ENCODE measurements at places on chromosomes 5 and 9.
A peak's percentile ranks its signal among the peaks of the same experiment; 100 is the strongest.

DNA sequence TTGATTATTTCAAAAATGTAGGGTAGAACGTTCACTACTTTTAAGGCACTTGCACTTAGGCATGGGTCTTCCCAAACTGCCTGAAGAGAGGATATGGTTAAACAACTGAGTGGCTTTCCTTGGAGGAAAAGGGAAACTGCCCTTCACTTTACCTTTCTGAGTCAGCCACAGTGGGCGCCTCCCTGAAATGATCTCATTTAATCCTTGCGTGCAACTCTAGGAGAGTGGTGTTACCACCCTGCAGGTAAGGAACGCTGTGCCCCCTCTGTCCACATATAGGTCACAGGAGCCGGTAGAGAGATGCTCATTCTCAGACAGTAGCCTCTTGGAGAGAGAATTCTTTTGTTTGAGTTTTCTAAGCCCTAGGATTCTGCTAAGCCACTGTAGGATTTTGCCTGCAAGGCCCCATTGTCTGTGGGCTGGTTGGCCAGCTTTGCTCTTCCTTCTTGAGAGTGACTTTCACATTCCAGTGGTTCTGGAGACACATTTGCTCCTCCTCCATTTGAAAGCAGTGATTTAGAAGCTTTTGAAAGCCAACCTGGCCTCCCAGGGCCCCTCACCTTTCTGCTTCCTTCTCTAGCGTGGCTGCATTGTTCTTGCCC is 110.3 kb upstream of the CTSL start:
- no peaks in the 10 kb centered on the region for H3K4me1 ChIP-seq
- no peak for DNase-seq
- peaks cover 5% of the 10 kb centered on the region for H3K27me3 ChIP-seq
- no peak overlapping the region for H3K4me3 ChIP-seq
- no peak overlapping the region for H3K27ac ChIP-seq

DNA sequence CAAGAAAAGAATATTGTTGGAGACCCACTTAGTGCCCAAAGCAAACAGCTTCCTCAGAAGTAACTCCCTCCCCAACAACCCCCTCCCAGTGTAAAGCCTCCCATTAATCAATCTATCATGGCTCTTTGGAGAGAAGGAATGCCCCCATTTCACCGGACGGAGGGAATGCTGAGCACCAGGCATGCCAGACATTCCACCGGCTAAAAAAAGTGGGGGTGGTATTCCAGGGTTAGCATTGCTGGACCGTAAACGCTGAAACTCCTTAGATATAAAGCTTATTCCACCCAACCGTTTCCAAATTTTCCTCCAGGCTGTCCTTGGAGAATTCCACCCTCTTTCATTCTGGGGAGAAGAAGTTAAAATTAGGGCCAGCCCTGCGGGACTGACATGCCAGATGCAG is 363 bp upstream of the MAMDC2 start:
- H3K27ac ChIP-seq = no peak overlapping the region
- no peaks in the 10 kb centered on the region for H3K27me3 ChIP-seq
- H3K4me3 ChIP-seq = no peak overlapping the region
- H3K36me3 ChIP-seq = no peaks in the 10 kb centered on the region
- no peak for DNase-seq
- H3K4me1 ChIP-seq = peaks cover 9% of the 10 kb centered on the region

DNA sequence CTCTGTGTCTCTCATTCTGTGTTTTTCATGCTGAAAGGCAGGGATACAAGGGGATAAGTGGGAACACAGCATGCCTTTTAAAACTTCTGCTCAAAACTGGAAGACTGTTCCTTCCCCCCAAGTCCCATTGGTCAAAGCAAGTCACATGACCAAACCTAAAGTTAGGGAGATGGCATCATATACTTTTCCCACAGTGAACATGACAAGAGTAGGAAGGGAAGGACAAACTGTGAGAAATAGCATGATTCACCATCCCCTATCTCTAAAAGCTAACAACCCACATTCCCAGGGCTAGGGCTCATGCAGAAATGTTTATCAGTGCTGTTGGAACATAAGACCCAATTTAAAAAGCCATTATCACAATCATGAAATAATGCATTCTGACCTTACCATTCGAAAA is 24.2 kb upstream of the SHISAL2B start:
- H3K27ac ChIP-seq = peak overlapping the region; percentile 74
- H3K36me3 ChIP-seq = no peaks in the 10 kb centered on the region
- peaks cover 2% of the 10 kb centered on the region for H3K27me3 ChIP-seq
- peaks cover 3% of the 10 kb centered on the region for H3K4me1 ChIP-seq
- DNase-seq = peak; percentile 93
- no peak overlapping the region for H3K4me3 ChIP-seq

GRCh38 chr5:56270058-56270457 is 36.9 kb upstream of the ANKRD55 start:
- peak overlapping the region; percentile 8 for H3K27ac ChIP-seq
- no peak for DNase-seq
- H3K27me3 ChIP-seq = no peaks in the 10 kb centered on the region
- no peak overlapping the region for H3K4me3 ChIP-seq
- H3K4me1 ChIP-seq = peaks cover 11% of the 10 kb centered on the region
- no peaks in the 10 kb centered on the region for H3K36me3 ChIP-seq

DNA sequence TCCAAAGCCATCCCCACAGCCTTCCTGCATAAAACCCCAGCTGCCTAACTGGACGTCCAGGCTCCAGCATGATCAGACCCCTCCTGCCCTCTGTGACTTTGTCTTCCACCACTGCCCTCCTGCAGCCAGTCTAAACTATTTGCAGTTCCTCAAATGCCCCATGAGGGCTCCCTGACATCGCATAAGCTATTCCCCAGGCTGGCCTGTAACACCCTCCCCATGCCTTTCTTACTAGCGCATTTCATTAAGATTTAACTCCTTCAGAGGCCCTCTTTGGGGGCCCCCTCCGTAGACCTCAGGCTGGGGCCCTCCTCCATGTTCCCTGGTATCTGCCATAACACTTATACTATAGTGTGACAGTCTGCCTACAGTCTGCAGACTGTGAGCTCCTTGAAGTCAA is 15.5 kb upstream of the SMIM23 start:
- DNase-seq = no peak
- H3K4me3 ChIP-seq = no peak overlapping the region
- no peaks in the 10 kb centered on the region for H3K4me1 ChIP-seq

- no peaks in the 10 kb centered on the region for H3K36me3 ChIP-seq
- DNase-seq = no peak
- H3K4me3 ChIP-seq = no peak overlapping the region
- H3K27me3 ChIP-seq = peaks cover 39% of the 10 kb centered on the region
- H3K27ac ChIP-seq = no peak overlapping the region
- H3K4me1 ChIP-seq = no peaks in the 10 kb centered on the region
These were observed 4.4 kb upstream of the IL3 start for GRCh38 chr5:132055808-132056609.

DNA sequence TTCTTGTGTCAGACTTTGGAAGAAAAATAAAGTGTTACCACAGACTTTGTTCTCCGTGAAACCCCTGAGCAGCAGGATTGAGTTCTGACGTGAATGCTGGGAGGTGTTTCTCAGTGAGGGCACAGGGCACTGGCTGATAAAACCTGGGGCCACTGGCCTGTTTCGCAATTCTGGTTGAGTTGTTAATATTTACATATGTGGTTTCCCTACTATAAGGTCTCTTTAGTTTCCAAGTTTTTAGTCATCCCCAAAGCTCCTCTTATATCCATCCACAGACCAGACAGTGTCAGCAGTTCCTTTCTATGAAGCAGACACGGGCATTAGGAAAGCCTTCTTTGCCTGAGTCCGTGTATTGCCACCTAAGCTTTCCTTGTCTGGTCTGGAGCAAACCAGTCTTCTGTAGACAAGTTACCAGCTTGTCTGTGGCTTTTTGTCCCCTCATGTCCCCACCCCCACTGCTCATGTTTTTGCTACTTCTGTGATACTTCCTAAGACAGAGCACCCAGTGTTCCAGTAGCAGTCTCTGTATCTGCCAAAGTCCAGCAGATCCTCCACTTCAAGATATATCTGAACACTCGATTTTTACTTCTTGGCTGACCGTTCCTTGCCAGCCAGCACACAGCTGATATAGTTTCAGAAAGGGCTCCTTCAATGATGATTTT is 42.0 kb downstream of the ACO1 start:
- H3K27ac ChIP-seq = peak overlapping the region; percentile 96
- peaks cover 42% of the 10 kb centered on the region for H3K4me1 ChIP-seq
- no peaks in the 10 kb centered on the region for H3K27me3 ChIP-seq

GRCh38 chr5:143693651-143694252 is 118.2 kb upstream of the HMHB1 start:
- H3K4me3 ChIP-seq = no peak overlapping the region
- no peaks in the 10 kb centered on the region for H3K36me3 ChIP-seq
- peaks cover 5% of the 10 kb centered on the region for H3K4me1 ChIP-seq
- DNase-seq = no peak

- peaks cover 36% of the 10 kb centered on the region for H3K4me1 ChIP-seq
- H3K36me3 ChIP-seq = peaks cover 8% of the 10 kb centered on the region
These were observed 125.0 kb downstream of the TRIO start for GRCh38 chr5:14267991-14268708.

- H3K36me3 ChIP-seq = peaks cover 54% of the 10 kb centered on the region
- H3K4me1 ChIP-seq = peaks cover 56% of the 10 kb centered on the region
- no peaks in the 10 kb centered on the region for H3K27me3 ChIP-seq
- no peak overlapping the region for H3K4me3 ChIP-seq
- peak overlapping the region; percentile 89 for H3K27ac ChIP-seq
These were observed 77.1 kb upstream of the STXBP1 start for GRCh38 chr9:127534931-127535330.

DNA sequence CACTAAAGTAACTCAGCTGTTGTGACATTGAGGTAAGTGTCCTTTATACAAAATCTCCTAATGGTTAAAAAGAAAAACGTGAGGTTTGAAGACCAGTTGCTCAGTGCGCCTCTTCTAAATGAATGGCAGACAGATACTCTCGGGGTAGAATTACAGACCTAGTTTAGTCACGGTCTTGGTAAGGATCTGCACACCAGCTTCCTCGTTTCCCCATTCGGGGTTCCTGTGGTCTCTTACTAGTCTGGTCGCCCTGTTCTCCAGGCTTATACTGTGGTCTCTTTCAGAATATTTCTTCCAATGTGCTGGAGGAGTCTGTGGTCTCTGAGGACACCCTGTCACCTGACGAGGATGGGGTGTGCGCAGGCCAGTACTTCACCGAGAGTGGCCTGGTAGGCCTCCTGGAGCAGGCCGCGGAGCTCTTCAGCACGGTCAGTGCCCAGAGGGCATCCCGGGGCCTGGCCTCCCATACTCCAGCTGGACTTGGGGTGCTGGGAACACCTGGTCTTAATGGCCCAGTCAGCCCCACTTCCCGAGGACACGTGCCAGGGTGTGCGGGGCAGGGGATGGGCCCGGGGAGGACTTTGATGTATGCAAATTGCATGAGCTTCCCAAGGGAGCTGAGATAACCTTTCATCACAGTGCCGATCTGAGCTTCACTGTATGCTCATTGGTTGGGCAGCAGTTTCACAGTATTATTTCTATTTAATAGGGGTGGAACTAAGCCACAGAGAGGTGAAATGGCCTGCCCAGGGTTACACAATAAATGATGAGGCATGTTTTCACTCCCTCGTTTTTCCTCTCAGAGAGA is 224.5 kb downstream of the DOCK8 start:
- DNase-seq = no peak
- H3K27ac ChIP-seq = peak overlapping the region; percentile 98
- peaks cover 13% of the 10 kb centered on the region for H3K4me1 ChIP-seq
- no peaks in the 10 kb centered on the region for H3K36me3 ChIP-seq

DNA sequence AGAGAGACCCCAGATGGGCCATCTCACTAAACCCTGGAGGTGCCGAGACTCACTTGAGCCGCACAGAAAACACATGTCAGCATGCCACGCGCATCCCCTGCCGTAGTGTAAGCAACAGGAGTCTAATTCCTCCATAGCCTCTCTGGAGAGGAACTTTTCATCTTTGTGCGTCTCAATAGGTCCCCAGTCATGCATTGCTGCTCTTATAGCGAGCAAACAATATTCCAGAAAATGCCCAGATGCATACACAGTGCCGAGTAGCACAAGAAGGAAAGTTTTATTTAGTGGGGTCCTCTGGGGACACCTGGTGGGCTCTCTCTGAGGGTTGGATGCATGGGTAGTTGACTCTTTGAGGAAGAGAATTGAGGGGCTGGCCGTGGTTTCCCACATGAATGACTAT is 97.9 kb upstream of the DAP start:
- no peaks in the 10 kb centered on the region for H3K36me3 ChIP-seq
- no peaks in the 10 kb centered on the region for H3K27me3 ChIP-seq
- DNase-seq = no peak
- no peak overlapping the region for H3K27ac ChIP-seq
- no peak overlapping the region for H3K4me3 ChIP-seq

DNA sequence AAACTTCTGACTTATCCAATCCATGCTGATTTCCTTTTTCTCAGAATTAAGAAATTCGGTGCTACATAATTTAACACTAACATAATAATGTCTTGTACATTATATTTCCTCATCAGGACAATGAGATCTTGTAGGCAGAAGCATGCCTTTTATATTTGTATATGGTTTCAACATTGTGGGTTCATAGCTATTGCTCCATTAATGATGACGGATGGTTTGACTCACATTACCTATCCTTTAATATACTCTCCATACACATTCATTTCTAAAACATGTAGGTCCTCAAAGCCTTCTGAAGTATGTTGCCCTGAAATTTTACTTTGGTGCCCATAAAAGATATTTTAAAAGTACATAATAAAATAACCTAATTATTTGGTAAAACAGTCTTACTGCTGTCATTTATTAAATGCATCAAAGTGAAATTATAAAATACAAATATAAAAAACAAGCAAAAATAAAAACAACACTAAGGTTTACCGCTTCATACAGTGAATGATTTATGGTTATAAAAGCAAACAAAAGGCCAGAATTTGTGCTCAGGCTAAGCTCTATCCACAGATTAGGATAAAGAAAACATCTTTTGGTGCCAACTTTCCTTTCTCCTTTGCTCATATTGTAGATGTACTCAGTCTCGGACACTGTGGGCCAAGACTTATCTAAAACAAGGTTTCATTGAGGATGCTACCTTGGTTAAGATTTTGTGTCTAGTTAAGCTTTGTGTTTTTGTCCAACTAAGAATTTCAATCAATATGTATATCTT is 61.2 kb upstream of the GCNT4 start:
- H3K4me1 ChIP-seq = no peaks in the 10 kb centered on the region
- no peak for DNase-seq
- H3K4me3 ChIP-seq = no peak overlapping the region
- no peak overlapping the region for H3K27ac ChIP-seq
- no peaks in the 10 kb centered on the region for H3K36me3 ChIP-seq
- peaks cover 2% of the 10 kb centered on the region for H3K27me3 ChIP-seq

- H3K4me3 ChIP-seq = no peak overlapping the region
- DNase-seq = peak; percentile 31
- peaks cover 14% of the 10 kb centered on the region for H3K36me3 ChIP-seq
- H3K27me3 ChIP-seq = no peaks in the 10 kb centered on the region
- no peak overlapping the region for H3K27ac ChIP-seq
These were observed 41.9 kb downstream of the NCS1 start for GRCh38 chr9:130213911-130214761.

- H3K4me3 ChIP-seq = no peak overlapping the region
- DNase-seq = no peak
- no peaks in the 10 kb centered on the region for H3K27me3 ChIP-seq
- H3K36me3 ChIP-seq = peaks cover 29% of the 10 kb centered on the region
- H3K27ac ChIP-seq = no peak overlapping the region
These were observed 65.2 kb downstream of the USP20 start for GRCh38 chr9:129900263-129901027.

DNA sequence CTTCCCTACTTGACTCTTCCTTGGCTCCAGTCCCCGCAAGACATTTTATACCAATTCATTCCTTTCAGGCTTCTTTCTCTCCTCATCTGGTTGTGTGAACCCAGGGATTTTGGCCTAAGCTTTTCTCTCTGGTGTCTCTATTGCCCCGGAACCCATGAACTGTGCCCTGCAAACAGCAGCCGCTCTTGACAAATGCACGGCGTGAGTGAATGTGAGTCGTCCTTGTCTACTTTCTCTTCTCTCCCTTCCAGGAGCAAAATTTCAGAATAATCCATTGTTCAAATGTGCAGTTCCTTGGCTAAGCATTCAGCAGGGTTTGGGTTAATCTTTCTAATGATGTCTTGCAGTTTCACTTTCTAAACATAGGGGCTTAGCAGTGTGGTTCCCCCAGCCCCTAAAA is 250.4 kb upstream of the IRX4 start:
- H3K36me3 ChIP-seq = no peaks in the 10 kb centered on the region
- no peak for DNase-seq
- no peaks in the 10 kb centered on the region for H3K4me1 ChIP-seq

Data from IMR-90 (cell line).